ENCODE measurements at places on chromosomes 3 and 15.

GRCh38 chr3:46482632-46483350 lies 15.0 kb upstream of the RTP3 start:
- H3K4me3 ChIP-seq, result no peak overlapping the region
- peaks cover 24% of the 10 kb centered on the region for H3K4me1 ChIP-seq
- no peaks in the 10 kb centered on the region for H3K36me3 ChIP-seq
- peaks cover 23% of the 10 kb centered on the region for H3K27me3 ChIP-seq
- DNase-seq, result no peak

- H3K4me3 ChIP-seq, result no peak overlapping the region
- peaks cover 2% of the 10 kb centered on the region for H3K27me3 ChIP-seq
- H3K27ac ChIP-seq, result no peak overlapping the region
- no peaks in the 10 kb centered on the region for H3K36me3 ChIP-seq
Measured at GRCh38 chr3:120471643-120472042, 20.9 kb upstream of the FSTL1 start.

GRCh38 chr15:58040150-58040549 lies 25.4 kb downstream of the ALDH1A2 start:
- peaks cover 61% of the 10 kb centered on the region for H3K4me1 ChIP-seq
- no peaks in the 10 kb centered on the region for H3K27me3 ChIP-seq
- H3K36me3 ChIP-seq, result peaks cover 10% of the 10 kb centered on the region
- no peak for DNase-seq

GRCh38 chr3:99774467-99774866 lies 43.2 kb upstream of the CMSS1 start:
- H3K27ac ChIP-seq, result no peak overlapping the region
- peaks cover 3% of the 10 kb centered on the region for H3K27me3 ChIP-seq
- no peak overlapping the region for H3K4me3 ChIP-seq
- DNase-seq, result no peak
- peaks cover 29% of the 10 kb centered on the region for H3K4me1 ChIP-seq
- H3K36me3 ChIP-seq, result no peaks in the 10 kb centered on the region

- H3K27ac ChIP-seq, result peak overlapping the region; percentile 1
- H3K4me3 ChIP-seq, result no peak overlapping the region
- DNase-seq, result no peak
- no peaks in the 10 kb centered on the region for H3K27me3 ChIP-seq
Measured at GRCh38 chr3:173933113-173933512, 535.6 kb downstream of the NLGN1 start.

Data from nephron progenitor cell (in vitro differentiated cells).